NCI-H1436 treated with DMSO at 0.1 percent for 48 hours (cell line): ENCODE measurements at places on chromosomes 6 and 20.

GRCh38 chr6:24882835-24883555, 52.8 kb downstream of the RIPOR2 start:
- DNase-seq: no peak

- no peak for DNase-seq
These were observed 63.3 kb downstream of the CD24 start for GRCh38 chr6:106910999-106911949.

DNA sequence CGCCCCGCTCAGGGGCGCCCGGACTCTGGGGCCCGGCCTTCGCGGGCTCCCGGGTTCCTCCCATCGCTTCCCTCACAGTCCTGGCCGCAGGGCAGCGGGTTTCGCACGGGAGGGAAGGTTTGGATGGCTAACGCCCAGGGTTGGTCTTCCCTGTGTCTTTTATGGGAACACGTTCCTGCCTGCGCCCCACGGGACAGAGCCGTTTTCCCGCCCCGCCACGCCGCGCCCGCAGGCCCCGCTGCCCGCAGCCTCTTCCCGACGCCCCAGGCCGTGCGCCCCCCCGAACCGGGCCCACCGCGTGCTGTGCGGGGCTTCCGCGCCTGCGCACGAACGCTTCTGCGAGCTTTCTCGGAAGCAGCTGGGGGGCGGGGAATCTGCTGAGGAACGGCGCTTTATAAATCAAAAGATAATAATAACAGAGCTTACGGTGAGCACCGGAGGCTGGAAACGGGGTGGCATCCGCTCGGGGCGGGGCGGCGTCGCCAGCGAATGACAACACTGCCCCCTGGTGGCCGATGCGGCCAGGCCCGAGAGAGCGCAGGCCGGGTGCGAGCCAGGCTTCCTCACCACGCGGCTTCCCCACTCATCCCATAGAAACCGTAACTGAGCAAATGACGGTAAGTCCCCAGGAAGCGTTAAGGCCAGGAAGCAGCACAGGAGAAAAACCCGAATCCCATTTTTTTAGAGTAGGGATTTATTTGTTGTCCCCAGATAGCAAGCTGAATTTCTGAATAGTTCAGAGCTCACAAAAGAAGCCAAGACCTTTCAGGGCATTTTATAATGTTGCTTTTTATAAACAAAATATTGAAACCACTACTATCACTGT, 116.4 kb downstream of the MYLK4 start:
- DNase-seq: no peak

DNA sequence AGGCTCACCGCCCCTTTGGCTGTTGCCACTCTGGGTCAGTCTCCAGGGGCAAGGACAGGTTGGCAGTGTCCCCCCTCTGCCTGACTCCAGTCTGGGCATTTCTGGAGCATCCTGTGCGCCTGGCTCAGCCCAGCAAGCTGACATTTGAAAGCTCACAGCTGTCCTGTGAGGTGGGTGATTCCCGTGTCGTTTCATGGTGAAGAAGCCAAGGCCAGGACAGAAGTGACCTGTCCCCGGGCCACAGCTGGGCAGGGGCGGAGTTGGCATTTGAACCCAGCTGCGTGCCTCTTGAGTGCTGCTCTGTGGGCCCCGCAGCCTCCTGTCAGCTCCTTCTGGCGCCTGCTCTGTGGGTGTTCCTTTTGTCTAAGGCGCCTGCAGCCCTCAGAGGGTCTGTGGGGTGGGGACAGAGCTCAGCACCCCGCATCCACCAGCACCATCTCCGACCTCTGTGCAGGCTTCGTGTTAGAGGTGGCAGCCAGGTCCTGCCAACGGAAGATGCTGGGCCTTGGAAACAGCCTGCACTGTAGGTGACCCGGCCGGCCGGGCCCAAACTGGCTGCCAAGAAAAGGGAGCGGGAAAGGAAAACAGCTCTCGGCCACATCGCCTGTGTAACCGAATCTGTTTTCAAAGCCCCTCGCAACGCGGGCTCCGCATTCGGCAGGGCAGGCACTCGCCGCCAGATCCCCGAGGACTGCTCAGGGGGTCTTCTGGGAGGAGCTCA, 5.8 kb upstream of the GATA5 start:
- no peak for DNase-seq

GRCh38 chr6:107576852-107577251, 86.9 kb downstream of the SOBP start:
- DNase-seq: no peak

DNA sequence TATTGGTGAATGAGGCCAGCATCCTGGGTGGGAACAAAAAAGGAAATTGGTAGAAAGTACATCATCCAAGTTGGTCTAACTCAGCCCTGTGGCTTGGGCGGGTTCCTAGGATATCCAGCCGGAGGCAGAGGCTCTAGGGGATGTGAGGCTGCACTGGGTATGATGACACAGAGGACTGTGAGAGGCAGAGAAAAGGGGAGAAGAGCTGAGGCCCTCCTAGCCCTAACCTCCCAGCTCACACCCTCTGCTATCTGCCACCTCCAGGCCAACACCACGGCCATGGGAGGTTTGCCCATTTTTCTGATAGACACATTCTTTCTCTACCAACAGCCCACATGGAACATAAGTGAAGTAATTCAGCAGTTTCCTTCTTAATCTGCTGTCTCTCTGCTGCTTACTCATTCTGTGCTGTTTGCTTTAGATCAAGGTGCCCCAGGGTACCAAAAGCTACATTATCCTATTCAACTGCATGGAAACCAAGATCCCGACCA, 284.4 kb downstream of the ESR1 start:
- no peak for DNase-seq

DNA sequence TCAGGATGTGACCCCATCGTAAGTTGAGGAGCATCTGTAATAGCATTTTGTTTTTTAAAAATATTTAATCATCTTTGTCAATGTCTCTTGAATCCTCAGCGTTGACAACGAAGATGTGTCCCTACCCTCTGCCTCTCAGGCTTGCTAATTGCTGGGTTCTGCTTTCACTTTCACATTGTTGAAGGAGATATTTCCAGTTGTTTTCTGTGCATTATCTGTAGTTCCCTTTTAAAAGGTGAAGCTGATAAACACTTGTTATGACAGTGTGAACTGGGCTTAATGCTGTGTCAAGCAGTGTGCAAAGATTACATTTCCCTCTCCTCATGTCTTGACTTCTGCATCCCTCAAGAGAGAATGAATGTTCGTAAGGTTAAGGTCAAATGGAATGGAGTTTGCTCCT, 54.9 kb downstream of the CSE1L start:
- DNase-seq: no peak

DNA sequence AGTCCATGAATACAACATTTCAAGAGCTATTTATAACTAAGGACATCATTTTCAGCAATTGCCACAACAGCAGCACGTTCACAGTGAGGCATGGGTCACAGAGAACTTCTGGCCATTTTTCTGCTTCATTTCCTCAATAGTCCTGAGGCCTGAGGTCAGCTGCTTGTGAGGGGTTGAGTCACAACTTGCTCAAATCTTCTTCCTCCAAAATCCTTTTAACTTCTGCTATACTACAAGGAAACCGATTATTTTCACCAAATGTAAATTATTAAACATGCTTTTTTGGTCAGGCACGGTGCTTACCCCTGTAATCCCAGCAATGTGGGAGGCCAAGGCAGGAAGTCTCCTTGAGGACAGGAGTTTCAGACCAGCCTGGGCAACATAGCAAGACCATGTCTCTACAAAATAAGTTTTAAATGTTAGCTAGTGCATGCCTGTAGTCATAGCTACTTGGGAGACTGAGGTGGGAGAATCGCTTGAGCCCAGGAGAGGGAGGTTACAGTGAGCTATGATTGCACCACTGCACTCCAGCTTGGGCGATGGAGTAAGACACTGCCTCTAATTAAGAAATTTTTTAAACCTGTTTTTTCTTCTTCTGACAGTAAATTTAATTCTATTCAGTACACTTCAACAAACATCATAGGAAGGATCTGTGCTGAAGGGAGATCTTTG, 11.1 kb upstream of the SLC16A10 start:
- DNase-seq: no peak

DNA sequence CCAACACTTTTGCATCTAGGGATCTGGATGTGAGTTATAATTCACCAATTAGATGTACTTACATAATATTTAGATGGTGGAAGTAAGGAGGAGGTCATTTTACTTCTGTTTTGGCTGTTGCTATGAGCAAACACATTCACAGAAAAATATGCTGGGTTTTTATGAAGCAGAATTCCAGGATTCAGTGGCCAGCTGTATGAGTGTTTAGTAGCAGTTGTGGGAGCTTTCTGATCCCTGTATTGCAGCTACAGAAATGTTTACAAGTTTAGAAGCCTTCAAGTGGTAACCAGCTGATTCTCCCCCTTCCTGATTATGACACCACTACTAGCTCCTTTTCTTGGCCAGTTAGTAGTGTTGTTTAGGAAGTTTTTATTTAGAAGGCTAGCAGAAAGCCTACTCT, 177.0 kb downstream of the TENT5A start:
- DNase-seq: no peak

GRCh38 chr6:119444642-119445557, 95.3 kb upstream of the MAN1A1 start:
- no peak for DNase-seq

DNA sequence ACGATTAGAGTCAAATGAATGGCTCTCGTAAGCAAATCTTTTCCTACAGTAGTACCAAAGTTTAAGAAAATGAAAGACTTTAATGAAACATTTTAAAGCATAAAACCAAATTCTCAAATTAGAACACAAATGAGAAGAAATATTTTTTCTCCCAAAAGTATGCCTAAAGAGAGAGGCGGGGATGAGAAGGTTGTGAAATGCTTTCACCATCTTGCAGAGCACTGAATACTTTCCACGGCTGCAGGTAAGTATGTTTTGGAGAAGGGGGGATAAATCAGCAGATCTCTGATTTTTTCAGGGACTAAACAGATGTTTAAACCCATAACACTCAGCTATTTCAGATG, 277.1 kb downstream of the ADGB start:
- no peak for DNase-seq

DNA sequence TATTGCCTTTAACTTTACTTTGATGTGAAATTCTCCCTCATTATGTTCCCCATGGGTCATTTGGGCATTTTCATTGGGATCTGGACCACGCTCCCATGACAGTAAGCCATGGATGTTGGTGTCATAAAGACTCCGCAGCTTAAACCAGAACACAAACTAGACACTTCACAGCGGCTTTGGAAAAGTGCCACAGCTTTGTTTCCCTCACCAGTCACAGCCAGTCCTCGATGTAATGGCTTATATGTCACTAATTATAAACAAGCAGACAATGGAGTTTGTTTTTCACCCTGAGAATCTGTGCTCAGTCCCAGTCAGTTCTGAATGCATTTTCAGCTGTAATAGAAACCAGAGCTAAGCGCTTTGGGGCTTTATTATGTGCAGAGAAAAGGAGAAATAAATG, 23.2 kb upstream of the DAAM2 start:
- DNase-seq: no peak

DNA sequence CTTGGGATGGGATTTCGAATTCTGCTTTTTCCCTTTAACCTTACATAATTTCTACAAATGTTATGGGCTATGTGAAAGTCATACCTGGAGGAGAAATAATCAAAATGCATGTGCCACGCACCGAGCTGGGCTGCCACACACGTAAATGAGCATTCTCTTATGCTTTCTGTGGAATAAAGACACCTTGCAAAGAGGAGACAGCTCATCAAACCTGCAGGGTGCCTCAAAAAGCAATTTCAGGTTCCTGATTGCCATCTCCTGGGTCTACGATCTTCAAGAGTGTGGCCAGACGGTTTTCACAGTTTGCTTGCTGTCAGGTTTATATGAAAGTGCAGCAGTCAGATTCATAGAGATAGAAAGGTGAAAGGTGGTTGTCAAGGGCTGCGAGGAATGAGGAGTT, 36.6 kb downstream of the DUSP22 start:
- no peak for DNase-seq

DNA sequence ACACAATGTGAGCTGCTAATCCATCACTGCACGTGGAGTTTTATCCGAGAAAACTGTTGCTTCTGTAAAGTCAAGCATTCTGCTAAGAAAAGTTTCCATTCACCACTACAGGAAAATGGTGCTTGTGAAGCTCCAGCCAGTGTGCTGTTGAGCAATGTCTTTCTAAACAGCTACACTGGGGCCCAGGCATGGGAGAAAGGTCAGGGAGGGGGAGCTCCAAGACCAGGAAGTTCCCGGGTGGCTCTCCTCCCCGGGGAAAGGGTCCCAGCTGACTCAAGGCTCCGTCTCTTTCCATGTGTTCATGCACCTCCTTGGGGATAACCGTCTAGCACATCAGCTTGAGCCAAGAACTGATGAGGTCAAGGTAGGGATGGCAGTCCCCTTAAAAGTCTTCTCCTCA, 20.5 kb downstream of the RPP40 start:
- DNase-seq: no peak

DNA sequence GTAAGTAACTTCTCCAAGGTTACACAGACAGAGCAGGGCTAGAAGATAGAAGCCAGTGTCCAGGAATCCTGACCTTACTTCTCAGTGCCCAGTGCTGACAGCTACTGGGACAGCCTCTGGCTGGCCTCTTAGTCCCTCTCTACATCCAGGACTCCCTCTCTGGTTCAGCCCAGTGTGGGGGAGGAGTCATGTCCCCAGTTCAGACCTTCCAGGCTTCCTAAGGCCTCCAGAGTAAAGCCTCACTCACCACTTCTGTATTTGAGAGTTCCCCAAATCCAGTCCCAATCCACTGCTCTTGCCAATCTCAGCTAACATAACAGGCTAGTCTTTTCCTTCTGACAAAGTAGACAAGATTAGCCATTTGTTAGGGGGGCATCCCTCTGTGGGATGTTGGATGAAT, 36.9 kb upstream of the EPB41L1 start:
- no peak for DNase-seq

DNA sequence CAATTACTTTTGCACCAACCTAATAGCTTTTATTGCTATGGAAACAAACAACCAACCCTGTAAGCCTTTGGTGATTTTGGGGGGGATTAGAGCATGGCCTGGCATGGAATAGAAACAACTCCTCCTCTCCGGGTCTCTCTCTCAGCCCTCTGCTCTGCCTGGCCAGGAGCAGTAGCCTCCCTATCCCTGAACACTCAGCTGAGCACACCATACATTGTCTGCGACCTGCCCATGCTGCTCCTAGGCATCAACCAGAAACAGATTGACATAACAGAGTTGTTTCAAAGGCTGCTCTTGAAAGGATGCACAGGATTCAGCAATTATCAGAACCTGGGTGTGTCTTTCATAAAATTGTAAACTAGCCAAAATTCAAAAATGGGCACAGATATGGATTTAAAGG, 29.8 kb upstream of the SMIM28 start:
- DNase-seq: no peak

DNA sequence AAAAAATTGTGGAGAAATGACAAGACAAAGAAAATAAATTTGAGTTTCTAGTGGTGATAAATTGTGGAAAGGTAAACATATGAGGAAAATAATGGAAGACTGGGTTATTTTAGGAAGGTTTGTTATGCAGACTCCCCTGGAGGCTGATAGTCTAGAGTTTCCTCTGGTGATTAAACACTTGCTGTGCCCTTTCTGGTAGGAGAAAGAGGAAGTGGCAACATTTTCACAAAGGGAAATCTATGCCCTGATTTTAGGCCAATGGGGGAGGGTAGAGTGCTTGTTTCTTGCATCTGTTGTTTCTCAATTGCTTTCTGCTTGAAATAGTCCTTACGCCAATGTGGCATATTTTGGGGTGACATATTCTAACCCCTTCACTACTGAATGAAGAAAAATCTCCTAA, 129.1 kb upstream of the DOK5 start:
- DNase-seq: no peak
